HS-27A (cell line): ENCODE measurements at places on chromosomes 7 and 10.

- DNase-seq, result no peak
Measured at GRCh38 chr10:93124580-93125318, 51.1 kb downstream of the CYP26A1 start.

GRCh38 chr10:71511206-71511605 is 114.5 kb downstream of the CDH23 start:
- DNase-seq, result no peak

GRCh38 chr7:132773527-132773956 is 197.3 kb upstream of the PLXNA4 start:
- no peak for DNase-seq

DNA sequence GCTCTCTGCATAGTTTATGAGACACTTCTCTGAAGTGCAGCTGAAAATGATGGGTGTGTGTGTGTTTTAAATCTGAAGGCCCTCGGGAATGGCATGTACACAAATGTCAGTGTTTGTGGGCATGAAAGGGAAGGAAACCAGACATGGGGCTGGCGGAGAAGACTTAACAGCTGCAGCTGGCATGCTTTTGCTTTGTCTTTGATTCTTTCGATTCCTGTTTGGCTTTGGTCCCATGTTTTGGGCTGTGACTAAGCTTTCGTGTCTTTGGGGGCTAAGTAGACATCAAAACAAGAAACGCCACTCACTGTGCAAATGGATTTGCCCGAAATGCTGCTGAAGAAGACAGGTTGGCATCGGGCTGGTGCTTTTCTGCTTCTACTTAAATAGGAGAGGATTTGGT is 179.3 kb downstream of the PFKFB3 start:
- DNase-seq, result no peak

GRCh38 chr10:98808282-98808892 is 361.7 kb upstream of the HPS1 start:
- DNase-seq, result no peak

DNA sequence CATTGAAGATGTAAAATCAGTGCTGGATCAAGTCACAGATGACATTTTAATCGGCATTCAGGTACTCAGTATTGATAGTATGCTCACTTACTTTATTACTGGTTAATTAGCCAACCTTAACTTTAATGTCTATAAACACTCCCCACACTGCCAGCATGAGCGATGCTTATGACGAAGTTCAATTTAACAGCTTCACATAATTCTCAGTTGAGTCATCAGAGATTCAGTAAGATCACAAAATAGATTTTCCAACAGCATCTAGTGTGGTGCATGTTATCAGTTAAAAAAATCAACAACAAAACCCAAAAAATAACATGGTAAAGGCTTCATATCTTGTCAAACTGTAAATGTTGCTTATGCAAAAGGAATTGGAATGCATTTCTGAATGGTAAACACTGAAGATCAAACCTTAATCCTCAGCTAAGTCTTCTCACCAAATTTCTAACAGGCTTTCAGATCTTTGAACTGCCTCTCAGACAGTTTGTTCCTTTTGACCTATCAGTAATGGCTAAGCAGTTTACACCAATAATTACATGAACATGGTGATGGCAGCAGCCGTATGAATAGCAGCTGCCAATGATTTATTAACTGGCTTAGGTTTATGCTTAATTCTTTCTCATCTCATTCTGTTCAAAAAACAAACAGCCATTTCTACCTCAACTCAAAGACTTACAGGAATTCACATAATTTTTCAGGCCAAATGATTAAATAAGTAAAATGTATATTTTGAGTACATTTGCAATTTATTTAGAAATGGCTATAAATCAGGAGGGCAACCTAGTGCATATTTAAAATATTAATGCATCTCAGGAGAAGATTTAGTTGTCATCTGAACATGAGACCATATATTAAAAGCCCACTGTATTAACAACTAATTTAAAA is 98.5 kb downstream of the CABCOCO1 start:
- peak; percentile 69 for DNase-seq

GRCh38 chr7:76351372-76351771 is 7.4 kb downstream of the YWHAG start:
- DNase-seq, result no peak

DNA sequence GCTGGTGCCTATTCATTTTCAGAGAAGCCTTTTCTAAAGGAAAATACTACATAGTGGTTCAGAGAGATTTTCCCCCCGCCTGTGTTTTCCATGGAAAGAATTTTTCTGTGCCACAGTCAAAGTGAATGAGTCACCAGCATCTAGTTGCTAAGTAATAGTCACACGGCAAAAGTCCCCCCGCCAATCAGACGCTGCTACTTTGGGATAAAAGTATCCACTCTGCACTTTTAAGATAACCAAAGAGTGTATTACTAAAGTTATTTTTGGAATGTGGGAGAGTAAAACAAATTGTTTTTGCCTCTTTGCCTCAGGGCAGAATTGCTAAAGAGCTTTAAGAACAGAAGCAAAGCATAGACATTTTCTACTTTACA is 23.5 kb downstream of the ABLIM1 start:
- DNase-seq, result peak; percentile 61

- no peak for DNase-seq
Measured at GRCh38 chr7:105452085-105452484, 63.4 kb upstream of the SRPK2 start.

- no peak for DNase-seq
Measured at GRCh38 chr10:108411894-108412293, 1247.4 kb upstream of the SORCS1 start.

DNA sequence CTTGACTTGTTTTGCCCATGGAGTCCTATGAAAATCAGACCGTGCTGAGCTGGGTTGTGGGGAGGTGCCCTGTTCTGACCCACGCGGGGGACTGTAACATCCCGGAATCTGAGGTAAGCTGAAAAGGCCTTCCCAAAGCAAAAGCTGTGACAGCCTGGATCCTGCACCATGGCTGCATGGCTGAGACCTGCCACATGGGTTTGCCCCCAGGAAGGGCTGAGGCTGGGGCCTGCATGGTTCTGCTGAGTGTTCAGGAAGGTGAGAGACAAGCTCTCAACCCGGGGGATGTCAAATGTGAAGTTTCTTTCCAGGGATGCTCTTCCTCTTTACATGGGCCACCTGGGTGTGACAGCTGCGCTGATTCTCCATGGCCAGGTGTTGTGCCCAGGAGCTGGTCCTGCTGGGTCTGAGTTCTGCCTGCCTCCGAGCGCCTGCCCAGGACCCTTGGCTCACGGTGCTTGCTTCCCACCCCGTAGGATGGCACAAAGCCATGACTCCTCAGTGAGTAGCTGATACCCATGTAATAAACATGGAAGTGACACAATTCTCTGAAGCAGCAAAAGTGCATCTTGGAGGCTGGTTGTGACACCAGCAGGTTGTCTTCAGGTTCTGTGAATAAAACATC is 58.3 kb downstream of the VIPR2 start:
- DNase-seq, result no peak

DNA sequence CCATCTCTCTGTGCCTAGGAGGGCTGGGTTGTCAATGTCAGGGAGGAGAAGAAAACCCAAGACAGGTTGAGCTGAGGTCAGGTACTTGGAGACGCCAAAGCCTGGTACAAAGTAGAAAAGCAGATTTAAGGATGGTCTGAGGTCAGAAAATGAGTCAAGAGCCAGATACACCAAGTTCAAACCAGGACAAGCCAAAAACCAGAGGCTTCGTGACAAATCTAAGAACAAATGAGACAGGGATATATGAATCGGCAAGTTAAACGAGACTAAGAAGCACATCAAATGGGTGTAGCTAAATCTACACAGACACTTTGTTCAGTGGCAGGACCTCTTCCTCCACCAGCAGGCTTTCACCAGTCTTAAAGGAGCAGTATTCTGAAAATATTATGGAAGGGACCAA is 34.2 kb downstream of the C7orf33 start:
- DNase-seq, result no peak

- no peak for DNase-seq
Measured at GRCh38 chr7:48636391-48637015, 287.8 kb upstream of the CDC14C start.

DNA sequence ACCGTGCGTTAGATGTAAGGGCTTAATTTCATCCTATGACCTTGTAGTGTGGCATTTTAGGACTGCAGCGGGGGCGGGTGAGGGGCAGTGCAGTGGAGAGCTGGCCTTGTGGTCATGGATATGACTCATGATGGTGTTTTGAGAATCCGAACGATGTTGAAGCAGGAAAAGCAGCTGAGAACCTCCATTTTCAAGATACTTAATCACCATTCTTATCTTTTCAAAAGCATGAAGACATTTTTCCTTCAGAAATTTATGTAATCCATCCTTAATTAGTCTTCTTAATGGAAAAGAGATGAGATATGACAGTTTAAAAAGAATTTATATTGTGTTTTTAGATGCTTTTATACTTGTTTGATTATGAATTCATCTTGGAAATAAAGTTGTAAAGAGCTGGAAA is 9.6 kb downstream of the ATP5F1C start:
- DNase-seq, result peak; percentile 75

- no peak for DNase-seq
Measured at GRCh38 chr10:112669989-112670388, 223.0 kb downstream of the VTI1A start.

- DNase-seq, result no peak
Measured at GRCh38 chr10:49327036-49327813, 28.3 kb downstream of the C10orf71 start.

DNA sequence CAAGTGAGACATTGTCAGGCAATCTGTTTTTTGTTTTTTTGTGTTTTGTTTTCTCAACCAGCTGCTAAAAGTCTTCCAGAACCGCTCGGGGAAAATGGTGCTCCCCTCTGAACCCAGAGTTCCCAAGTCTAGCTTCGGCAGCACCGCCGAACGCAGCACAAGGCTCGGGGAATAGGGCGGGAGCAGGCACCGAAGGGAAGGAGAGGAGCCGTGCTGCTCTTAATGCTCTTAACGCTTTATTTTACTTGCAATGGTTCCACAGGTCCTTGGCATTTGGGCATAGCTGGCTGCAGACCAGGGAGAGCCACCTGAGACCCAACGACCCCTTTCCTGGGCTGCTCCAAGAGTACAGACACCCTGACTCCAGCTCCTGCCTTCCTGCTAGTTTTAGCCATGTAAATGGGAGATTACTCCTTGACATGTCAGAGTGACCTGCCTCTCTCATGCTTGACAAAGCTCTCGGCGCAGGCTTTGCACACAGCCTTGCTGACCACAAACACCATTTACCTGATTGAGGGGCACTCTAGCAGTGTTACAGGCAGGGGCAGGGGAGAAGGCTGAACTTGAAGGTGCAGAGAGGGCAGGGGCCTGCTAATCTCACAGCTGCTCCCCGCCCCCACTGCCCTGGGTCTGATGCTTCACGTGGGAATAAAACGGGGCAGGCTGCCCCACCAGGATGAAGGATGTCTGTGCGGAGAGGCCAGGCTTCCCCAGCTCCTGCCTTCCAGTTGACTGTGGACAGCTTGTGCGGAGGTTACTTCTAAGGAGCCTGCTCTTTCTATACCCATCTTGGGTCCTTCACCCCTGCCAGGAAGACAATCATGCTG is 58.6 kb upstream of the EFCAB10 start:
- no peak for DNase-seq

DNA sequence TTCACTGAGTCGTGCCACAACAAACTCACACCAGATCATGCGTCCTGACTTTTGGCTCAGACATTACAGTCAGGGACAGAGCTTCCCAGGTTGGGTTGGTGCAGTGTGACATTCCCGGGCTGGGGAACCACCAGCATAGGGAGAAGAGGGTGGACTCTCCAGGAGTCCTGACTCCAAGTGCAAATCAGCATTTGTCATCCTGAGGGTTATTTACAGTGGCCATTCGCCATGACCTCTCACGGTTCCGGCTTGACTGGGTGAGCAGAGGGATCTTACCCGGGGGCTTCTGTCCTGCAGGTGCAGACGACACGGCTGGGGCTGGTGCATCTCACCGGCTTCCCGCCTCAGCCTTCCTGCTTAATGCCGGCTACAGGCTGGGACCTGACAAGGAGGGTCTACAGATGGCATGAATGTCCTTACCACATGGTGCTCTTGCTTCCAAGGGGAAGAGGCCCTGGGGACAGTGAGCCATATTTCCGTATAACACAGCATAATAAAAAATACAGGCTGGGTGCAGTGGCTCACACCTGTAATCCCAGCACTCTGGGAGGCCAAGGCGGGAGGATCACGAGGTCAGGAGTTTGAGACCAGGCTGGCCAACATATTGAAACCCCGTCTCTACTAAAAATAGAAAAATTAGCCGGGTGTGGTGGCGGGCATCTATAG is 12.5 kb upstream of the INTS1 start:
- no peak for DNase-seq

- no peak for DNase-seq
Measured at GRCh38 chr7:131021460-131021859, 287.5 kb upstream of the KLF14 start.

DNA sequence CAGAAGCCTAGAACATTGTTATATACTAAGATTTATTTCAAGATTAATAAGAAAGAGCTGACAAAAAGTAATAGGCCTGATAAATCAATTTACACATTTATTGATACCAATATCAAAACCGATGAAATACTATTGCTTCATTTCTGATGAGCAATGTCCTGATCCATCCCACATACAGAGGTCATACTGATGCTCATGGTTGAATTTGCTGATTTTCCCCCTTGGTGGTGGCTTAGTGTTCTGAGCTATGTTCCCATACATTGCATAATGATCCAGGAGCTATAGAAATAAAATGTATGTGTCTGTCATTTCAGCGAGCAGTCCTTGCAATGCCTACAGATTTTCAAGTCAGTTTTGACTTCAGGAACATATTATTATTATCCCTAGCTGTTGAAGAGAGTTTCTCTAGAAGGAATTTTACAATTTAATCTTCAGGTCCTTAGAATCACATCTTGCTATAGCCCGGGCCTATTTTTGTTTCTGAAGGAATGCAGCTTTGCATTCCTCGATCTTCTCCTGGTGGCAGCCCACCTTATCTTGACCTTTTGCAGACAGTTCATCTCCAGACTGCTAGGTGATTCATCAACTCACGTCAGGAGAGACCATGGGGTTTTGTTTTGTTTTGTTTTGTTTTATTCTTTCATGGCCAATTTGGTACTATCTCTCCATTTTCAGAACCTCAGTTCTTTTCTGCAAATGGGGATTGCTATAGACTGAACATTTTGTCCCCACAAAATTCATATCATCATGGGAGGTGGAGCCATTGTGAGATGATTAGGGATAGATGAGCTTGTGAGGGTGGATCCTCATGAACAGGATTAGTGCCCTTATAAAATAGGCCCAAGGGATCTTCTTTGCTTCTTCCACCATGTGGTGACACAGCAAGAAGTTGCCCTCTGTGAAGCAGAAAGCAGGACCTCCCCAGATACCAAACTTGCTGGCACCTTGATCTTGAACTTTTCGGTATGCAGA is 465.6 kb upstream of the IGFBP3 start:
- no peak for DNase-seq

GRCh38 chr10:5545011-5545410 is 20.2 kb downstream of the CALML3 start:
- no peak for DNase-seq
